ENCODE measurements at places on chromosomes 5 and 9.

DNA sequence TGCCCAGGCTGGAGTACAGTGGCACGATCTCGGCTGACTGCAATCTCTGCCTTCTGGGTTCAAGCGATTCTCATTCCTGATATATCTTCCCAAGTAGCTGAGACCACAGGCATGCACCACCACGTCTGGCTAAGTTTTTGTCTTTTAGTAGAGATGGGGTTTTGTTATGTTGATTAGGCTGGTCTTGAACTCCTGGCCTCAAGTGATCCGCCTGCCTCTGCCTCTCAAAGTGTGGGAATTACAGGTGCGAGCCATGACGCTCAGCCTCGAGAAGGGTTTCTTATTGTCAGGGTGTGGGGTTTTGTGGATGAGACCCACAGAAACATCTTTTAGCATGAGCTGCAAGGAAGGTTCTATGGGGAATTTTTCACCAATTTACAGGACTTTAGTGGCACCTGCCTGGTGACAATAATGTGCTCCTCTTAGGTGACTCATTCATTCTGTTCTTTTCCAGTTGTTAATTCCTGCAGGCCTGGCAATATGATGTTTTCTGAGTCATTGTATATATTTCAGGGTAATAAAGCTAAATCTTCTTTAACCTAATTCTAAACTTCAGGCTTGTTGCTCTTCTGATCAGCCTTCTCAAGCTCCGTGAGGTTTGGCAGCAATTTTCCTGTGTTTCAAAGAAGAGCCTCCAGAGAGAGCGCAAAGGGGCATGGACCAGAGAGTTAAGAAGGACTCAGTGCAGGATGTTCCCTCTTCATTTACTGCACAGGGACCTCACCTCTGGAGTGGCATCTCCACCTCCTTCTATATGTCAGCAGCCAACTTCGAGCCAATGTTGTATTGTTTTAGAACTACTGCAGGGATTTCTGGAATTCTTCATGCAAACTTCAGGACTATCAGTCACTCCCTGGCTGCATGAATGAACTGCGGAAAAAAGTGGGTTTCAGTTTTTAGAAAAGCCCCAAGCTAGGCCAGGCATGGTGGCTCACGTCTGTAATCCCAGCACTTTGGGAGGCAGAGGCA is 77.8 kb upstream of the ZNF618 start:
- DNase-seq: no peak

GRCh38 chr5:35438288-35438687 is 179.4 kb upstream of the SPEF2 start:
- no peak for DNase-seq

DNA sequence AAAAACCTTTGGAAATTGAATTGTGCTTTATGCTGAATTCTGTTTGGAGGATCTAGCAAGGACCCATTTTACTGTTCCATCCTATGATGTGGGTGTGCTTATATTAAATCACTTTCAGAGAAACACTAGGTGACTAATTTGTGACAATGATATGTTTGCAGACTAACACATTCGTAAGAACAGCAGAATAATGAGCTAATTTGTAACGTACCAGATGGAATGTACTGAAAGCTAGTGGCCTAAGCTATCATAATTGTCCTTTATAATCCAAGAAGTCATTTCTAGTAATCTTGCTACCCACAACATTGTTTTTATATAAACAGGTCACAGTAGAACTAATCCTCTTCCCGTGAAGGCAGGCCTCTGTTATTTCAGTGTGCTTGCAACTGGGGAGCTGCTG is 292.5 kb downstream of the PDE4D start:
- no peak for DNase-seq

- no peak for DNase-seq
These were observed 64.9 kb downstream of the SLC25A46 start for GRCh38 chr5:110803467-110804326.

- no peak for DNase-seq
These were observed 54.9 kb downstream of the DUSP1 start for GRCh38 chr5:172715931-172716682.

GRCh38 chr5:35438786-35439185 is 178.9 kb upstream of the SPEF2 start:
- DNase-seq: no peak

DNA sequence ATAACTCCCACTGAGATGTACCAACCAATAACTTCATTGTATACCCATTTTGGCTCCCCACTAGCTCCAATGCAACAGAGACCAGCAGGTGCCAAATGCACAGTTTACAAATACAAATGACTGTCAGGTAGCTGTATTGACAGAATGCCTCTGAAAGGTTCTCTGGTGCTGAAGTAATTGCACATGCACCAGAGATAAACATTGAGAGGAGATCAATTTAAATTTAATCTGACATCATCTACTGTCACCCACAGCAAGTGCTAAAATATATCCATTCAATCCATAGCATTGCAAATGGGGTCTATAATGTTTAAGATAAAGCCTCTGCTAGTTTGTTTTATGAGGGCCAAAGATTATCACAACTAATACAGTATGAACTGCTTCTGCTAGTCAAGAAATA is 80.2 kb downstream of the STX17 start:
- no peak for DNase-seq

DNA sequence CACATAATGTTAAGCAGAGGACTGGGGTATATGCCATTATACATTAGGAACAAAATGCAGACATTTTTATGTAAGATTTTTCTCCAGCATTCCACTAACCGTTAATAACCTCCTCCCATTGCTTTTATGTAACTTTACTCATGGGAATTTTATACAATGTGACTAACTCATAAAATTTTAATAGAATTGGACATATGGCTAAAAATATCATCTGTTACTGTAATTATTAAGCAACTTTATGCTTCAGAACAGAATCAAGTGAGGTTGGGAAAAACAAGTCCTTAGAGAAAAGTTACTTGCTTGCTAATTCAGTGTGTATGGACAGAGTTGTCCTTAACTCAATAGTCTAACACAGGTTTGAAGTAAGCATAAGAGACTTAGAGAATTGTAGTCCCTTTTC is 54.8 kb upstream of the PCSK1 start:
- DNase-seq: no peak

DNA sequence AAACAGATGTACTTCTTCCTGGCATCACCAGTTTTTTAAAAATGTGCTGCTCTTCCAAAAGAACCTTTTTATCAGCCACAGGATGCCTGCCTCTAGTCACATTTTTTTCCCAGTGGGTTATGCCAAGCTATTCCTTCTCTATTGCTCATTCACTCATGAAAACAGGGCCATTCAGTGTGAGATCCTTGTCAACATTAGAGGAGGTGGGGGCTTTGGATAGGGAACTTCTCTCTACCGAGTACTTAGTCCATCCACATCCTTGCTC is 3.1 kb downstream of the TMEM252 start:
- no peak for DNase-seq

GRCh38 chr9:38042626-38043357 is 26.2 kb downstream of the SHB start:
- no peak for DNase-seq

DNA sequence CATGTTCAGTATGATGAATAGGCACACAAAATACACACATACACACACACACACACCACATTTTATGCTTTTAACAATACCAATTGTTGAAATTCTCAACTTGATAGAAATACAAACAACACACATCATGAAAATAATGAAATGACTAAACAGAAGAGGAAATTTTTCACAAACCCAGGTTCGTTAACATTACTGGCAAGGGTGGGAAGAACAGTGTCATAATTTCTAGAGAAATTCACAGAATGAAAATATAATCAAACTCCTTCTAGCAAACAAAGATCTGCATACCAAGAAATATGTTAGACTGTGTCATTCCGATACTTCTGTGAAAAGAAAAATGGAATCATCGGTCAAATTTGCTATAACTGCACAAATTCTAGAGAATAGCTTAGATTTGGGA is 41.9 kb downstream of the ST8SIA4 start:
- no peak for DNase-seq

DNA sequence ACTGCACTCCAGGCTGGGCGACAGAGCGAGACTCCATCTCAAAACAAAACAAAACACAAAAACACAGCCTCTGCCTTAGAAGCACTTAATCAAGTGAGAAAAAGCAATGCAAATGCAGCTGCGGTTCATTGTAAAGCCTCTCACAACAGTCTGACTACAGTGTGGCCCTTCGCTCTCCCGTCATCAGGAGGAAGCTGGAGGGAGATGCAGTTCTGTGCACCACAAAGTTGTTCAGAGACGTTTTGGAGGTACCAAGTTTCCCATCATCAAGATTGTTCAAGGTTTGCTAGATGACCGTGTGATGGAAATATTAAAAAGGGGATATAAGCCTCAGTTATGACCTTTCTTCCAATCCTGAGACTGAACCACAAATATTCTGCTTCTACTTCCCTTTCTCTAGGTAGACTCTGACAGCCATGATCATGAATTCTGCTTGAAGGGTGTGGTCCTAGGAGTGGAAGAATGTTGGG is 40.9 kb downstream of the SEC61B start:
- no peak for DNase-seq

DNA sequence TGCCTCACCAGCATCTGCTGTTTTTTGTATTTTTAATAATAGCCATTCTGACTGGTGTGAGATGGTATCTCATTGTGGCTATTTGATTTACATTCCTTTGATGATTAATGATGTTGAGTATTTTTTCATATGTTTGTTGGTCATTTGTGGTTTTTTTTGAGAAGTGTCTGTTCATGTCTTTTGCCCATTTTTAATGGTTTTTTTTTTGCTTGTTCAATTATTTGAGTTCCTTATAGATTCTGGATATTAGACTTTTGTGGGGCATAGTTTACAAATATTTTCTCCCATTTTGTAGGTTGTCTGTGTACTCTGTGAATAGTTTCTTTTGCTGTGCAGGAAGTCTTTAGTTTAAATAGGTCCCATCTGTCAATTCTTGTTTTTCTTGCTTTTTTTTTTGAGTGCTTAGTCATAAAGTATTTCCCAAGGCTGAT is 148.1 kb downstream of the NPR3 start:
- DNase-seq: no peak

- DNase-seq: no peak
These were observed 153.2 kb downstream of the NTRK2 start for GRCh38 chr9:84822589-84823233.

- no peak for DNase-seq
These were observed 73.9 kb upstream of the ANKH start for GRCh38 chr5:14945450-14945849.

GRCh38 chr9:16069671-16070454 is 517.0 kb downstream of the CCDC171 start:
- DNase-seq: no peak

DNA sequence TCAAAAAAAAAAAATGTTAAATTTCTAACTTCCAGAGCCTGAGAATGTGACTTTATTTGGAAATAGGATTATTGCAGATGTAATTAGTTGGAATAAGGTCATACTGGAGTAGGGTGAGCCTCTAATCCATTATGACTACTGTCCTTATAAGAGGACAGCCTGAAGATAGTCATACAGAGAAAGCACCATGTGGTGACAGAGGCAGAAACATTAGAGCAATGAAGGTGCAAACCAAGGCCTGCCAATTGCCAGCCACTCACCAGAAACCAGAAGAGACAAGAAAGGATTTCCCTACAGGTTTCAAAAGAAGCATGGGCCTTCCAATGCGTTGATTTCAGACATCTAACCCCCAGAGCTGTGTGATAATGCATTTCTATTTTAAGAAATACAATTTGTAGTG is 659.2 kb upstream of the CHD1 start:
- DNase-seq: no peak

DNA sequence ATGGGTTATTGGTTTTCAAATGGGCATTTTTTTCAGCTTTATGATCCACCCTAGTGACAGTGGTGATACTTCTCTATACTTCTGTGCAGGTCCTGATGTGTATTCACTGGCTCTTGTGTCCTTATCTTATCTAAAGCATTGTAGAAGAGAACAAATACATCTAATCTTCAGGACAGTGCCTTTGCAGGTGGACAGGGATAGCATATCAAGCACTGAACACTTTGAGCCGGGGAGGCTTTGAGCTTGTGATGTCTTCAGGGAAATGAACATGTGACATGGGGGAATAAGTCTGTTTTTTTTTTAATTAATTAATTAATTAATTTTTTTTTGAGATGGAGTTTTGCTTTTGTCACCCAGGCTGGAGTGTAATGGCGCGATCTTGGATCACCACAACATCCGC is 115.5 kb upstream of the KLF4 start:
- DNase-seq: no peak

DNA sequence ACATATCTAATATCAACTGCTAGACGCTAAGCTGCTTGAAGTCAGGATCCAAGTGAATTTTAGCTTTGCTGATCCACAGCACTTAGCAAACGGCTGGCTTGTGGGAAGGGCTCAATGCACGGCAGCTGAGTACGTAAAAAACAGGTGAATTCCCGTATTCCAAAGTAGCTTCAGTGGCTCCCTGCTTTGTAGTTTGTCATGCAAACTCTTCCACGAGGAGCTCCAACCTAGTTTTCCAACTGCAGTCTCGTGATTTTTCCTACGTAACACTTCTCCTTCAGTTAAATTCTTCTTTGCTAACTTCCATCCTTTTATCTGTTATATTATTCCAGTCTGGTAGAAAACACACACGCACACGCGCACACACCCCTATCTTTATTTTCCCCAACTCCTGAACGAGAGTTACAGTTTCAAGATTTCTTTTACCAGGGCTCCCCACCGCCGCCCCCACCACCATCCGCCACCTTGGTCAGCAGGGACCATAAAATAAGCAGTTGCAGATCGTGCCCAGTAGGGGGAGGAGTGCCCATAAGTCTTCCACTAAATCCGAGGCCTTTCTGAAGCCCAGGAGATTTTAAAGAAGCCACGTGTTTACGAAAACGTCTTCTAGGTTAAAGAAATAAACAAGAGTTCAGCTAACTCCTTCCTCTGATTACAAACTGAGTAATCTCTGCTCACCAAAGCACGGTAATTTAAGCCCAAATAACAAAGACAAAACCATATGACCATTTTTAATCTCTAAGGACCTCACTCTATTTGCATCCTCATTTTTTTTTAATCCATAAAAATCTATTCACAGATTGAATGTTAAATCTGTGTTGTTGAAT is 34.8 kb upstream of the TRIO start:
- peak; percentile 15 for DNase-seq
